ENCODE measurements at places on chromosomes 4 and X. TPM values are rescaled to one million over a fixed set of nuclear protein-coding genes. Genes with fewer than 3 reads are reported as not detected.
A peak's percentile ranks its signal among the peaks of the same experiment; 100 is the strongest.

The GRID2 gene
- total RNA-seq, result not detected

- no peak overlapping the region for H3K27ac ChIP-seq
- no peak for DNase-seq
- H3K4me3 ChIP-seq, result no peak overlapping the region
- no peaks in the 10 kb centered on the region for H3K27me3 ChIP-seq
- H3K36me3 ChIP-seq, result no peaks in the 10 kb centered on the region
- H3K4me1 ChIP-seq, result no peaks in the 10 kb centered on the region
Observed at GRCh38 chr4:93182722-93183121, 645.8 kb upstream of the ATOH1 start.

DNA sequence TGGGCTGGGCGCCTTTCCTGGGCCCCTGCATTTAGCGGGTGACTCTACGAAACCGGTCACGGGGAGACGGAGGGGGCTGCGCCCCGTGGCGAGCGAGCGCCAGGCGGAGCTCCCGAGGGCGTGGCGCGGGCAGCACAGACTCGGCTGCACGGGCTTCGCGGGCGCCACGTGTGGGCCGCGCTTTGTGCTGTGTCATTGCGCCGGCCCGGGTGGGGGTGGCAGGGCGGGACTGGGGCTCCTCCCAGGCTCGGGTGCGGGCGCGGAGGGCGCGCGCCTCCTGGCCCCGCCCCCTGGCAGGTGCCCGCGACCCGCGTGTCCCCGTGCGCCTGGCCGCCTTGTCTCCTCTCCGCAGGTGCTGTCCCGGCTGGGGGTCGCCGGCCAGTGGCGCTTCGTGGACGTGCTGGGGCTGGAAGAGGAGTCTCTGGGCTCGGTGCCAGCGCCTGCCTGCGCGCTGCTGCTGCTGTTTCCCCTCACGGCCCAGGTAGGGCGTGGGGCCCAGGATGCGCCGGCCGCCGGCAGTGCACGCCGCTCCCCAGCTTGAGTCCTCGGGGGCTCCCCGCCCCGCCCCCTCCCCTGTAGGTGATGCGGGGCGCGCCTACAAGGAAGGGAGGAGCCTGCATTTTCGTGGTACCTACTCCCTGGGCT, 651 bp downstream of the UCHL1 start:
- peak overlapping the region; percentile 56 for H3K4me3 ChIP-seq
- H3K36me3 ChIP-seq, result no peaks in the 10 kb centered on the region
- no peak overlapping the region for H3K27ac ChIP-seq
- DNase-seq, result peak; percentile 61

The VCX2 gene
- total RNA-seq, result not detected

GRCh38 chrX:110265661-110266060, 52.2 kb downstream of the AMMECR1 start:
- no peaks in the 10 kb centered on the region for H3K36me3 ChIP-seq
- peaks cover 7% of the 10 kb centered on the region for H3K4me1 ChIP-seq
- no peak overlapping the region for H3K4me3 ChIP-seq
- DNase-seq, result no peak
- H3K27me3 ChIP-seq, result no peaks in the 10 kb centered on the region

DNA sequence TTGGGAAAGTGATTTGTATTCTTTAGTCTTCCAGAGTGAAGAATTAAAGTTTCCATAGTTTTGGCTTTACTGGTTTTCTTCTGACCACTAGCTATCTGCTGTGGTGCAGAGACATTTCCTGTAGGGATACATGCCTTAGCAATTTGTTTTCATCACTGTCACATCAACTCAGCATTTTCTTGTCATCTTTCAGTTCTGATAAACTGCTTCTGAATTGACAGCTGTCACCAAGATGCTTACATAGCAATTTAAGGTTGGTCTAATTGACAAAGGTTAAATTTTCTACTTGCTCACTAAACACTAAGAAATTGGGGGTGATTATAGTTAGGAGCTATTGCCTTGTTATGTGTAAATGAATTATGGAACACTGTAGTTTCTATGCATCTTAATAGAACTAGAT, 232.5 kb downstream of the TEX13A start:
- no peak overlapping the region for H3K4me3 ChIP-seq
- no peaks in the 10 kb centered on the region for H3K4me1 ChIP-seq
- no peaks in the 10 kb centered on the region for H3K27me3 ChIP-seq
- DNase-seq, result no peak

The MAGEA12 gene
- total RNA-seq, result not detected

DNA sequence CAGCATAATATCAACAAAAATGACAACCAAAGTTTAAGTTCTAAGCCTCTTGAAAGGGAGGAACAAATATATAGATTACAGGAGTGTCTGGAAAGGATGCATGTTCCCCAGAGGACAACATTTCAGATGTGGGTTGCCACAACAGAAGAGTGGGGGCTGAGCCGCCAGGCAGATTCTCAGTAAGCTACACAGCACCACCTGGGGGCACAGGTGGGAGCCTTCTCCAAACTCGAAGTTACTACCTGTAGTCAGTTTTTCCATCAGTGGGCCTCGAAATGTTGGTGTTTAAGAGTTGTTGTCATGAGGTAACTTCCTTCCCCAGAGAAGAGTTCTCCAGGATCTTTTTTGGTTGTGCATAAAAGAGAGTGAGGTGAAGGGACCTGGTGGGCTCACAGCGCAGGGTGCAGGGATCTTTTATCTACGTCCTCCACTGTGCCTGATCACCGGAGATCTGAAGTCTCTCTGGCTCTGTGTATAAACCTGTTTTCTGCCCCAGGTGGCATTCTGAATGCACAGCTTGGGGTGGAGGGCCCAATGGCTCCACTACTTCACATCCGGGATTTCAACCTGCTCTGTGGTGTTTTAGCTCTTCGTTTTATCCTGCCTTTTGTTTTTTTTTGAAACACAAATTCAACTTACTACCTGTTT, 58.4 kb upstream of the STS start:
- no peak overlapping the region for H3K27ac ChIP-seq
- H3K27me3 ChIP-seq, result no peaks in the 10 kb centered on the region
- no peaks in the 10 kb centered on the region for H3K36me3 ChIP-seq
- H3K4me3 ChIP-seq, result no peak overlapping the region
- no peaks in the 10 kb centered on the region for H3K4me1 ChIP-seq

- H3K27me3 ChIP-seq, result no peaks in the 10 kb centered on the region
- no peaks in the 10 kb centered on the region for H3K36me3 ChIP-seq
- H3K4me1 ChIP-seq, result no peaks in the 10 kb centered on the region
- no peak overlapping the region for H3K27ac ChIP-seq
Observed at GRCh38 chrX:148947399-148947975, 447.1 kb downstream of the AFF2 start.

- no peak overlapping the region for H3K4me3 ChIP-seq
- no peak for DNase-seq
- no peaks in the 10 kb centered on the region for H3K36me3 ChIP-seq
- H3K27me3 ChIP-seq, result no peaks in the 10 kb centered on the region
Observed at GRCh38 chrX:117538178-117539089, 578.2 kb downstream of the KLHL13 start.

DNA sequence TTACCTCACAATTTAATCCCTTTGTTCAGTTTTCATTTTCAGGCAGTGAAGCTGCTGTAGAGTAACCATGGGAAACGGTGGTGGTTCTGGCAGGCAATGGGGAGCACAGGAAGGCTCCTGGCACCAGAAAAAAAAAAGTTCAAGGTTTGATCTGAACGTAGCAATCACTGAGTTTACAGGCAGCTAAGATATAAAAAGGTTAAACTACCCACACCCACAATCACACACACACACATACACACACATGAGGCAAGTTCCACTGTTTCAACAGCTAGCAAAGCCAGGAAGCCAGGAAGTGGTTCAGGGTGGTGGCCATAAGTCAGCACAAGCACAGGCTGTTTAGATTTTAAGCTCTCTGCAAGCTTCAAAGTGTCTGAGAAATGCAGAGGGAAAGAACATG, at the start of gene SULT1B1:
SULT1B1 (minus strand) TSS at position 166 of the 400 bp plus-strand sequence. CDS start 5,403 bp downstream, outside the sequence.
- H3K4me1 ChIP-seq, result no peaks in the 10 kb centered on the region
- H3K27ac ChIP-seq, result peak within 1 kb of the TSS; percentile 60
- DNase-seq, result peak; percentile 49
- H3K4me3 ChIP-seq, result peak within 1 kb of the TSS; percentile 29
- H3K27me3 ChIP-seq, result no peaks in the 10 kb centered on the region
- no peaks in the 10 kb centered on the region for H3K36me3 ChIP-seq

All from lower lobe of right lung (tissue), 2 donors.